ENCODE measurements at places on chromosomes 12 and 14. TPM values are rescaled to one million over a fixed set of nuclear protein-coding genes. Genes with fewer than 3 reads are reported as not detected.

SPX gene
- not detected for polyA plus RNA-seq

OR6C70 gene
- not detected for polyA plus RNA-seq

CEBPE gene
- 0.28 TPM for polyA plus RNA-seq

GPR137C gene
- 0.31 TPM for polyA plus RNA-seq

NPAS3 gene
- polyA plus RNA-seq: not detected

KRT82 gene
- 0.03 TPM for polyA plus RNA-seq

CLEC14A gene
- polyA plus RNA-seq: 12.2 TPM

GRCh38 chr14:59268011-59268410 is 79.5 kb downstream of the DAAM1 start:
- H3K36me3 ChIP-seq: no peaks in the 10 kb centered on the region
- no peak overlapping the region for H3K27ac ChIP-seq
- H3K4me1 ChIP-seq: peaks cover 28% of the 10 kb centered on the region
- no peak overlapping the region for H3K4me3 ChIP-seq
- no peaks in the 10 kb centered on the region for H3K27me3 ChIP-seq
- DNase-seq: no peak

DNA sequence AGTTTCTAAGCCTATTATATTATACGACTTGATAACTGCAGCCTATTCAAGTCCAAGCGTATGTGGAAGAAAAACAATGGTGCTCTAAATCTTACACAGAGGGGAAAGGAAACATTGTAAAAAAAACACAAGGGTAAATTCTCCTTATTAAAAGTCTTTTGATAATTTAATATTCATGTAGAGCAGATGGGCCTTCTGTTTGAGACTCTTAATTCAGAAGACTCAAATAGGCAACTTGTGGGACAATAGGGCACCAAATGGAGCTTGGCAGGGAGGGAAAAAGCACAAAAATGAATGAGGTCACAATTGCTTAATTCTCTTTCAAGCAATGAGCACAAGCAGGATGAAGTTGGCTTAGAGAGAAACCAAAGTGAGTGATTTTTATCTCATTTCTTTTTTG is 159.4 kb downstream of the NELL2 start:
- no peaks in the 10 kb centered on the region for H3K36me3 ChIP-seq
- no peak overlapping the region for H3K27ac ChIP-seq
- H3K27me3 ChIP-seq: no peaks in the 10 kb centered on the region

- H3K4me1 ChIP-seq: no peaks in the 10 kb centered on the region
- DNase-seq: no peak
- no peaks in the 10 kb centered on the region for H3K27me3 ChIP-seq
- H3K4me3 ChIP-seq: no peak overlapping the region
- no peak overlapping the region for H3K27ac ChIP-seq
These were observed 71.0 kb downstream of the RCOR1 start for GRCh38 chr14:102663440-102663839.

DNA sequence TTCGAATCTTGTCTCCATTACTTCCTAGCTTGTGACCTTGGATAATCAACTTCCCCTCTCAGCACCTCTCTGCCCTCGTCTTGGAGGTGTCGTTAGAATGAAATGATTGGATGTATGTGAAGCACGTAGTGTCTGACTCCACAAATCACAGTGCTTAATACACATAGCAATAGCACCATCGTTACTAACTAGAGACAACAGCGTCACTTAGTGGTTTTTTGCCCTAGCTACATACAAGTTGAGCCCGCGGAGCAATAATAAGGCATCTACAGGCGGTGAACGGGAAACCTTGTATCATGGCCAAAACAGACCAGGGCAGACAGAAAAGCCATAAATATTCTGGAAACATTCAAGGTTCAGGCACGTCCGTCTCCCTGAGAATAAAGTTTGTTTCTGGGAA is 154.9 kb downstream of the ASCL4 start:
- no peaks in the 10 kb centered on the region for H3K36me3 ChIP-seq
- H3K4me1 ChIP-seq: no peaks in the 10 kb centered on the region
- H3K4me3 ChIP-seq: no peak overlapping the region
- H3K27me3 ChIP-seq: no peaks in the 10 kb centered on the region
- no peak for DNase-seq

DNA sequence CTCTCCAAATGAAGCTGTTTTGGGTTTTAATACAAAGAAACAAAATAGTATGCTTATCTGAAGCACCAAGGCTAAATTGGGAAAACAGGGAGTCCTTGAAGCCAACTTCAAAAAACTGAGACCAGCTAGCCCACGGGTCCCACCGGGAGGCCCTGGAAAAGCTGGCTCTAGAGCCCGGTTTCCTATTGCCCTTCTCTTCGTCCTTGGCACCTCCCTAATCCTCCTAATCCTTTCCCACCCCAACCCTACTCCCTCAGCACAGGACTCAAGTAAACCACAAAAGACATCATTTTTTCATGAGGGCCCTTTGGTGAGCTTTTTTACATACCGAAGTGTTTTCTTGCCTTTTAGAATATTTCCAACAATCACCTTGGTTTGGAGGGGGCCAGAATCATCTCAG is 11.3 kb downstream of the LRRC74A start:
- no peak overlapping the region for H3K27ac ChIP-seq
- H3K27me3 ChIP-seq: no peaks in the 10 kb centered on the region
- no peak for DNase-seq
- H3K36me3 ChIP-seq: no peaks in the 10 kb centered on the region

GRCh38 chr14:23043754-23044153 is 1.7 kb downstream of the PSMB11 start:
- H3K27ac ChIP-seq: no peak overlapping the region
- no peaks in the 10 kb centered on the region for H3K36me3 ChIP-seq
- H3K4me1 ChIP-seq: no peaks in the 10 kb centered on the region
- no peaks in the 10 kb centered on the region for H3K27me3 ChIP-seq
- no peak for DNase-seq

DNA sequence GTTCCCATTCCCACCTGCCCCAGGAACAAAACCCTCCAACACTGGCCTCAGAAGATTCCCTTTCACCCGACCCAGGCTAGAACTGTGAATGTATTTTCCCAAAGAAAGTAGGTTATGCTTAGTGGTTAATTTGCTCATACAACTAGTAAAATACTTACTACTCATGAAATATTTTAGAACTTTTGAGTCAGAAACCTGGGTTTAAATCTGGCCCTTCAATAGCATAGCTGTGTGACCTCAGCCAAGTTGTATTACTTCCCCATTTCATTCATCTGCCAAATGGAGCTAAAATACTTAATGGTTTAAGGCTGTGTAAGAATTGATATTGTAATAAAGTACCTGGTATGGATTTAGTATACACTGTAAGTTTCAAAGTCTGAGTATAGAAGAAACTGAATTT is 69.1 kb upstream of the DNM1L start:
- DNase-seq: no peak
- no peak overlapping the region for H3K27ac ChIP-seq
- no peak overlapping the region for H3K4me3 ChIP-seq
- no peaks in the 10 kb centered on the region for H3K4me1 ChIP-seq
- H3K36me3 ChIP-seq: no peaks in the 10 kb centered on the region

DNA sequence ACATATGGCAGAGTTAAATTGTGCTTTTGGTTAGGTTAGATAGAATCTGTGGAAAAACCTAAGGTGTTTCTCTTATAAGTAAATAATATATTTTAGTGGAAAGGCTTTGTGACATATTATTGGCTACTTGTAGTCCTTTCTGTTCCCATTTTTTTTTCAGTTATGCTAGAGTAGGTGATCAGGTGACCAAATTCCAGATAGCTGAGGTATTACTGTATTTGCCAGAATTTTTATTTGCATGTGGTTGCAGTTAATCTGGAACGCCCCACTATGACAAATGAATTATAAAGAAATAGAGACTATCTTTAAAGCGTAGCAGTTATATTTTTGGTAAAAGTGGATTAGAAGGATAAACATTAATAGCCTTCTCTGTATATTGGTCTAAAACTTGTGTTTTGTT is 52.0 kb downstream of the ARHGAP5 start:
- no peaks in the 10 kb centered on the region for H3K4me1 ChIP-seq
- no peak overlapping the region for H3K4me3 ChIP-seq
- H3K27ac ChIP-seq: peak overlapping the region; percentile 76
- no peaks in the 10 kb centered on the region for H3K27me3 ChIP-seq

DNA sequence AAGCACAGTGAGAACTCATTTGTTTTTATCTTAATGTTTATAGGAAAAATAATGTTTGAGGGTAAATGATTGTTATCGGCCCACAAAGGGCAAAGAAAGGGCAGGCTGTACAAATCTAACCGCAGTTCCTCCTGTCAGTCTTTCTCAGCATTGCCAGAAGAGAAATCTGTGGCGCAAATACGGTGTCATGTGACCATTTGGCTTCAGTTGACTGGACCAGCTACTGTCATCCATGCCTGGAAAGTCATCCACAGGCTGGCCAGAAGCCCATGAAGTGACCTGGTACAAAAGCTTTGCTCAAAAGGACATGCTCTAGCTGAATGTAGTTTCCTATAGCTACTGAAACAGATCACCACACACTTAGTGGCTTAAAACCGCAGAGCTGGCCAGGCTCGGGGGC is 43.6 kb downstream of the HCAR2 start:
- no peaks in the 10 kb centered on the region for H3K4me1 ChIP-seq
- no peak overlapping the region for H3K27ac ChIP-seq
- no peak for DNase-seq

GRCh38 chr12:3658327-3659163 is 94.4 kb downstream of the CRACR2A start:
- no peak for DNase-seq
- no peaks in the 10 kb centered on the region for H3K27me3 ChIP-seq
- H3K4me1 ChIP-seq: peaks cover 7% of the 10 kb centered on the region
- H3K36me3 ChIP-seq: no peaks in the 10 kb centered on the region
- no peak overlapping the region for H3K4me3 ChIP-seq

DNA sequence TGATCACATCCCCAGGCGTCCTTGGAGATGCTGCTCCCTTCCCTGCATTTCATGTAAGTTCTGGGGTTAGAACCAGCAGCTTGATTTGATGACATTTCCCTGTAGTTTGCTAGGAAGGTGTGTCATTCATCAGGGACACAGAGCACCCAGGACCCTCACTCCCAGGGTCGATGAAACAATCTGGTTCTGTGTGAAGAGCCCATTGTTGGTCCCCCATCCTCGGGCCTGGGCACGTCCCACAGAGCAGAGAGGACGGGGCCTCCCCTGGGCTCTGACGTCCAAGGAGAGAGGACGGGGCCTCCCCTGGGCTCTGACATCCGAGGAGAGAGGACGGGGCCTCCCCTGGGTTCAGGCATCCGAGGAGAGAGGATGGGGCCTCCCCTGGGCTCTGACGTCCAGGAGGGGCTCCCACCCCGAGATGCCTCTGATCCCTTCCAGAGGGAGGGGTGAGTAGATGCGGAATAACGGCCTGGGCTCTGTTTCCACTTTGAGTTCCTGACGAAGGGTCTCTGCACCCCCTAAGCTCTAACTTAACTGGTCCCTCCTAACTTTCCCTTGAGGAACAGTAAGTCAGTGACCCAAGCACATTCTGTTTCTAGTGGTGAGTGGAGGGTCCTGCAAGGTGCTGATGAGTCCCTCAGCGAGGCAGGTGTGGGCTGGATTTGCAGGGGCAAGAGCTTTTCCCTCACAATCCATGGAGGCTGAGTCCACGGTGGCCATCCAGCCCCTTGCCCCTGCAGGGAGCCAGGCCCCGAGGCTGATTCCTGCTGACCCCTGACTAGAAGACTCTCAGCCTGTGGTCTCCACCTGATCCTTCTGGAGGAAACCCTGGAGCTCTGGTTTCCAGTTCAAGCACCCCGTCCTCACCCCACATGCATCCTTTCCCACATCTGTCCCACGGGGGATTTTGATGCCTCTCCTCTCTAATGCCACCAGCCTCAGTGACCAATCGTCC is 35.5 kb upstream of the SFSWAP start:
- no peak for DNase-seq
- H3K4me1 ChIP-seq: no peaks in the 10 kb centered on the region
- no peaks in the 10 kb centered on the region for H3K36me3 ChIP-seq
- no peak overlapping the region for H3K4me3 ChIP-seq
- H3K27me3 ChIP-seq: no peaks in the 10 kb centered on the region

DNA sequence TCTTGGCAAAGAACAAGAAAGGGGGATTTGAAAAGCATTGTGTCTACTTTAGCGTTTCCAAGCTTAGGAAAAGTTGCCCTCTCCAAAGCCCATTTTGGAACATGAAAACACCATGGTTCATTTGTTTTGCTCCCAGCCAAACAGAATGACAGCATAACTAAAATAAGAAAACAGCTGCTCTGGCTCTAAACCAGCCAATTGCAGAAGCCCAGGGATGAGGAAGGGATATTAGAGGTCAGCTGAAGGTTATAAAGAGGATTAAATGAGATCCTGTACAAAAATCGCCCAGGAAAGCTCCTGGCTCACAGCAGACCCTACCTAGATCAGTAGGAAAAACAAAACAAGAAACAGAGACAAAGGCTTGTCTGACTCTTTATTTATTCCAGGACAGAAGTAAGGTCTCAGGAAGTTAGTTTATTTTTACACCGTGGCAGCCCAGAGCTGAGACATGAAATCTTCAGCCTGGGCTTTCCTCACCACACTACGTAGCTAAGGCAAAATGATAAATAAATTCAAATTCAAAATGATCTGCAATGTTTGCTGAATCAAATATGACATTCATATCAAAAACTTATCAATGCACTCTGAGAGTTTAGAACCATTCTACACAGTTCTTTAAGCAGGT is 25.9 kb downstream of the SPX start:
- DNase-seq: no peak
- no peaks in the 10 kb centered on the region for H3K27me3 ChIP-seq
- no peaks in the 10 kb centered on the region for H3K36me3 ChIP-seq
- H3K4me1 ChIP-seq: no peaks in the 10 kb centered on the region

GRCh38 chr12:3098436-3098835 is 21.3 kb downstream of the TSPAN9 start:
- H3K36me3 ChIP-seq: no peaks in the 10 kb centered on the region
- peak overlapping the region; percentile 55 for H3K27ac ChIP-seq
- no peak overlapping the region for H3K4me3 ChIP-seq

GRCh38 chr12:103680591-103681141 is 93.6 kb downstream of the STAB2 start:
- H3K36me3 ChIP-seq: no peaks in the 10 kb centered on the region
- H3K4me1 ChIP-seq: peaks cover 18% of the 10 kb centered on the region
- H3K27ac ChIP-seq: peak overlapping the region; percentile 50
- no peaks in the 10 kb centered on the region for H3K27me3 ChIP-seq
- no peak for DNase-seq
- H3K4me3 ChIP-seq: no peak overlapping the region

- H3K36me3 ChIP-seq: no peaks in the 10 kb centered on the region
- DNase-seq: no peak
- H3K4me3 ChIP-seq: no peak overlapping the region
- H3K4me1 ChIP-seq: no peaks in the 10 kb centered on the region
These were observed 96.6 kb upstream of the SLC35F4 start for GRCh38 chr14:57962325-57963035.

DNA sequence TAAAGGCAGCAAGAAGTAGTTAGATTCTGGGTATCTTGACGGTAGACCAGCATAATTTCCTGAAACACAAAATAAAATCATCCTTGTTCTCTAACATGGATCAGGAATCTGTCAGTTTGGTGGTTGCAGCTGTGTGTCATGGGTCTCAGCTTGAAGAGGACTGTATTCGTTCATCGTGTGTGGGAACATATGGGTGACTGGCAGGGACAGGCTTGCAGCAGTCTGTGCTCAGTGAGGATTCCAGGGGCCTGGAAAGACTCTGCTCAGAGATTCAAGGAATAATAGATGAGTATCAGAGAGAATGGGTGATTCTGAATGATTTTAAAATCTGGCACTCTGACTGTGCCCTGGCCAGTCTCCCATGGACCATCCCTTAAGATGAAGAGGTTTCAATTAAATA is 421.6 kb downstream of the APAF1 start:
- DNase-seq: no peak
- no peak overlapping the region for H3K27ac ChIP-seq
- H3K36me3 ChIP-seq: no peaks in the 10 kb centered on the region
- H3K4me1 ChIP-seq: no peaks in the 10 kb centered on the region
- no peak overlapping the region for H3K4me3 ChIP-seq

GRCh38 chr12:49706351-49707127 is 666 bp downstream of the FMNL3 start:
- peak overlapping the region; percentile 97 for H3K4me3 ChIP-seq
- H3K27me3 ChIP-seq: no peaks in the 10 kb centered on the region
- DNase-seq: peak; percentile 75
- H3K36me3 ChIP-seq: no peaks in the 10 kb centered on the region

Measured in sigmoid colon (tissue), 7 donors.